ENCODE measurements at places on chromosomes 1 and 21. TPM values are rescaled to one million over a fixed set of nuclear protein-coding genes. Genes with fewer than 3 reads are reported as not detected.
A peak's percentile ranks its signal among the peaks of the same experiment; 100 is the strongest.

Gene TMCO1
- 47.3 TPM for total RNA-seq

Gene ESRRG
- total RNA-seq = 31.1 TPM

Gene AJAP1
- total RNA-seq = 0.04 TPM

Gene LCE1C
- total RNA-seq = not detected

DNA sequence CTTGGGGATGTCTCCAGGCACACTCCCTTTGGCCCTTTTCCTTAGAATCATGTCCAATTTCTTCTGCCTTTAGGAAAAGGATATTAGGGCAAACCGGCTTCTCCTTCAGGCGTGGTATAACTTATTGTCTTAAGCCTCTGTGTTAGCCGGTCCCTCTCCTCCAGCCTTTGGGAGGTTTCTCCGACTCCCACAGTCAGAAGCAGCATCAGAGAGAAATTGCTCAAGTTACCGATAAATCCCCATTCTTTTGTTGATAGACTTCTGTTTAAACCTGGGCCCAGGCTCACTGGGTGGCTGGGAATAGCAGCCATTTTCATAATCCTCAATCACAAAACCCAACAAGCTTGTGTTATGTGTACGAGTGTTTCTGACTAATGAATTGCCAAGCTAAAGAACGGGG, 85.4 kb upstream of the KAZN start:
- no peak for DNase-seq

DNA sequence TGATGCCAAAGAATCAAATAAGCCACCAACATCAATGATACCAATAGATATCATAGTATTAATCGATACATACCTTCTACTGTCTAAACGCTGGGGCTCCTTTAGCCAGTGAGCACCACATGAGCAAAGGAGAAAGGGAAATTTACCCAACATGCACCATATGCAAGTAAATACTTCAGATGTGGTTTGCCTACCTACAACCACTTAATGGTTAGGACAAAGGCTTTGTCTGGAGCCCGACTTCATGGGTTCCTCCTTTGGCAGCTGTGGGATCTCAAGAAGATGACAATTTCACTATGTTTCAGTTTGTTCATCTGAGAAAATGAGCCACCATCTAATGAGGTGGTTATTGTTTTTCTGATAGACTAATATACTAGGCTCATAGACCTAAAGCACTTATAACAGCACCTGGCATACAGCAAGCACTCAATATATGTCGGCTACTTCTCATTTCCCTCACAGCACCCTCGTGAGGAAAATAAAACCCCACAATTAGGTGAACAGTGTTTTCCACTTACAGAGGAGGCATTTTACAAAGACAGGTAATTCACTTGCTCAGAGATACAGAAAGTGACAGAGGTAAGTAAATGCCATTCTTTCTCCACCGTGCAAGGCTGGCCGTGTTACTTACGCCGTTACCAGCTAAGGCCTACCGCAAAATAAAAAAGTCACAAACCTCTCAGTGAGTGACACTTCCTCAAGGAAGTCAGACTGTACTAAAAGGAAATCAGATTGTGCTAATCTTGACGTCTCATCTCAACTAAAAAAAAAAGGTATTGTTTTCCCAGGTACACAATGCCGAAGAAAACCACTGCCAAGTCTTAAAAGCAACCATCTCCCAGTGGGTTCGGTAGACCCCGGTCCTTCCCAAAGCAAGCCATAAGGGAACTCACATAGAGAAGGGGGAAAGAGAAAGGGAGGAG, 1.6 kb downstream of the TTC13 start:
- DNase-seq = peak; percentile 20

DNA sequence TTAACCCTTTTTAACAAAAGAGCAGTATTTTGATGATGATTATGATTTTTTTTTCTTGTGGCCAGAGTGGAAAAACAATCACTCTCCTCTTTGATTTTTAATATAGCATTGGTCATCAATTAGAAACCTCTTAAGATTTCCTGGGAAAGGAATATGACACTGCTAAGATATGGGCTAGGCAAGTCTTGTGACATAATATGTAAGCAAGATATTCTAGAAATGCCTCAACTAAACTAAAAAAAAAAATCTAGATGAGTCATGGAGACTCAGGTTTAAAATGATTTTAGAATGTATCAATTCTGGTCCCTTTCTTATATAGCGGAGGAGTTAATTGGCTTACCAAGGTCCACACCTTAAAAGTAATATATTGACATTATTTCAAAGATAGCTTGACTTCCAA, 60.3 kb upstream of the JUN start:
- no peak for DNase-seq

GRCh38 chr1:168261390-168261789, 19.3 kb upstream of the TBX19 start:
- DNase-seq = no peak

DNA sequence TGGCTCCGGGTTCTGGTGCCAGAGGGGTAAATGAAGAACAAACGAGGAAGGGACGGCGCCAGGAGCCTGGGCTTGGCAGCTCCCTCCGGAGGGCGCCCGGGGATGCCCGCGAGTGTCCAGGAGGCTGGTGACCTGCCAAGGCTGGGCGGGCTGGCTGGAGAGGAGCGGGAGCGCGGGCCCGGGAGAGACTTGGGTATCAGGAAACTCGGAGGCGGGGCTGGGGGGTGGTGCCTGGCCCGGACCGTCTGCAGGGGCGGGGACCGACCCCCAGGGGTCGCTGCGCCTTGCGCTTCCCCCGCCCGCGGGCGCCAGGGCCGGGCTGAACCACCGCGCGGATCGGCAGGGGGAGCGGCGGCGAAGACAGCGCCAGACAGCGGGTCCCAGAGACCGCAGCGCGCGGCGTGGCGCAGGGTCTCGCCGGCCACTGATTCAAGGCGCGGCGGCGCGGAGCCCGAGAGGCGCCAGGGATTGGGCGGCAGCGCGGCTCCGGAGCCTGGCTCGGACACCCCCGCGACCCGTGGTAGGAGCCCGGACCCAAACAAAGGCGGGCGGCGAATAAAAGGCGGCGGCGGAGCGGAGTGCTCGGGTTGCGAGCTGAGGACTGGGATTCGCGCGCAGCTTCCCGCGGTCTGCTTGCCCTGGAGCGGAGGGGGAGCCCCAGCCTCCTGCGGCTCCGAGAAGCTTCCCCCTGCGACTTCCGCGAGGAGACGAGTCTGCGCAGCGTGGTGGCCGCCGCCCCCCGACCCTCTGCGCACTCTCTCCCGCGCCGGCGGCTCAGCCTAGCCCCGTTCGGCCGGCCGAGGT, at the start of gene DISP3:
TSS of gene DISP3 (plus strand) at position 585 of the 804 bp plus-strand sequence. CDS start 21,838 bp downstream, outside the sequence.
- peak; percentile 57 for DNase-seq

DNA sequence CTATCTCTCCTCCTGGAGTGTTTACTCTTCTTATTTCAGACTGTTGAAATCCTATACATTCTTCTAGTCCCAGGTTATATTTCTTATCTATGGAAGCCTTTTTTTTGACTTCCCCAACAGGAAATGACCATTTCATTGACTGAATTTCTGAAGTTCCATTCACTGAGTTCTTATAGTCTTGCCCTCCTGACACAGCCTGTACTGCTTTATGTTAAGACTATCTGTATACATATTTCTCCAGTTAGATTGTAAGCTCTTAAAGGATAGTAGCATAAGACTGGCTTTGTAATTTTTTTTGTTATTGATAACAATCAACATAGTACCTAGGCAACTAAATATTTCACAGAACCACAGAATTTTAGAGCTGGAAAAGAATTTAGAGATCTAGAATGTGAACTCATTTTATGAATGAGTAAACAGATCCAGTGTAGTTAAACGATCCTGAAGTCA, 14.9 kb upstream of the MACF1 start:
- no peak for DNase-seq

DNA sequence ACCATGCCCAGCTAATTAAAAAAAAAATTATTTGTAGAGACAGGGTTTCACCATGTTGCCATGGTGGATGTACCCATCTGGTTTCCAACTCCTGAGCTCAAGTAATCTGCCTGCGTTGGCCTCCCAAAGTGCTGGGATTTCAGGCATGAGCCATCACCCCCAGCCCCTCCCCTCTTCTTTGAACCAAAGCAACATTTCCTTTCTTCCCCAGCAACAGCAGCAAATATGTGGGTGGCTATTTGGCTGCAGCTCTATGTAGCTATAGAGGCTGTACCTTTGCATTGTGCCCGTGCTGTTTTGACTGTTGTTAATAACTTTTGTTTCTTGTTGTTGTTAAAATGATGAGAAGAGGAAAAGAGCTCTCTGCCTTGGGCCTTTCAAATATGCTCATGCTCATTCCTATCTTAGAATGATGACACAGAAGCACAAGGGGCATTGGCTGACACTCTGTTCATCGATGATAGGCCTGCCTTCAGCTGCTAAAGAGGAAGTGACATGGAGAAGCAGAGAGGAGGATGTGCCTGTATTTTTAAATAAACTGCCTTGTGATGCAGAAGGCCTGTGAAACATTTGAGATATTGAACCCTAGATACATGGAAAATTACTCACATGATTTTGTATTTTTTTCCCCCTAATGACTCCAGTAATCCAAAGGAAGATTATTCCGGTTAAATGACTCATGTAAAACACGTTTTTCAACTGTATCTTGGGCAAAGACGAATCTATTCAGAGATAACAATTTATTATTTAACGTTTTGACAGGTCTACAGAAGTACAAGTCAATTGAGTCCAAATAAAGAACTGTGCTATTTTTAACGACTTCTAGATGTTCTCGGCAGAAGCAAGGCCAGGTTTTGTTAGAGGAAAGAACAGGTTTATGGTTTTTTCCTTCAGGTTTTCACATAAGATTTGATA, 20.5 kb upstream of the XPR1 start:
- DNase-seq = peak; percentile 35

Measured in heart left ventricle (tissue), 16 donors.